Esophagus squamous epithelium (tissue), 5 donors: ENCODE measurements at places on chromosomes 3 and 15.

DNA sequence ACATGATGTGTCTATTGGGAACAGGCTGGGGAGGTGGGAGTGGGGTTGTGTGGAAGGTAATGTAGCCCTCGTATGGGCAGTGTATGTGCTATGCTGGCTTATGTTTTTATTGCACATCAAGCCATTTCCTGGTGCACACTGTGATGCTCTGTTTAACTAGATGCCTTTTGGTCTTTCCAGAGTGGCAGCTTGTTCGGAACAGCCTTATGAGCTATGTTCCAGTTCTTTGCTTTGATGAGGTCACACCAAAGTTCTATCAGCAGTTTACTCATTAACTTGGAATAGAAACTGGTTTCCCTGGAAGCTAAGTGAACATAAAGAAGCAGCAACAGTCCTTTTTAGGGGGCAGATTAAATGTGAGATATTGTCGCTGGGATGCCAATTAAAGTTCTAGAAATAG, 133.9 kb downstream of the DIPK2A start:
- DNase-seq, result no peak

- DNase-seq, result no peak
These were observed 63.8 kb upstream of the EPHB3 start for GRCh38 chr3:184497804-184498203.

GRCh38 chr3:134761213-134761612, 33.8 kb upstream of the EPHB1 start:
- DNase-seq, result no peak

GRCh38 chr3:153818338-153818737, 302.9 kb upstream of the ARHGEF26 start:
- DNase-seq, result no peak

GRCh38 chr15:91469632-91470567, 369.8 kb downstream of the SV2B start:
- no peak for DNase-seq

- DNase-seq, result no peak
These were observed 289.1 kb upstream of the CRBN start for GRCh38 chr3:3468596-3468995.

- no peak for DNase-seq
These were observed 8.0 kb downstream of the DNAJA4 start for GRCh38 chr15:78272316-78272715.

- no peak for DNase-seq
These were observed 6.9 kb downstream of the CNOT10 start for GRCh38 chr3:32691847-32692246.

GRCh38 chr3:150636258-150636657, 33.1 kb downstream of the SELENOT start:
- no peak for DNase-seq

- no peak for DNase-seq
These were observed 119.3 kb downstream of the GLDN start for GRCh38 chr15:51460796-51461195.

DNA sequence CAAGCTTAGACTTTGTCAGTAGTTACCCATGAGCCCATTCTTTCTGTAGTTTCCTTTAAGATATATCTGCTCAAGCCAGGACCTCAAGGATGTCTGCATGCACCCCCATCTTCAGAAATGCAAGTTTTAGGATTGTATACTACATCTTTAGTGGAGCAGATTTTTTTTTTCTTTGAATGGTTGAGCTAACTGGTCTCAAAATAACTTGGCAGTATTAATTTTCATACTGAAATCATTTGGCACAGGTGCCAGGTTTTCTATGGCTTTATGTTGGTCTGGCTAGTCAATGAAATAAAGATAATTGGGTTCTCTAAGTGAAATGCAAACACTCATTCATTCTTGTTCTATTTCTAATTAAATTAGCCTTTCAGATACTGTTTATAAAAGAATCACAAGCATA, 108.9 kb downstream of the ATG7 start:
- DNase-seq, result no peak

DNA sequence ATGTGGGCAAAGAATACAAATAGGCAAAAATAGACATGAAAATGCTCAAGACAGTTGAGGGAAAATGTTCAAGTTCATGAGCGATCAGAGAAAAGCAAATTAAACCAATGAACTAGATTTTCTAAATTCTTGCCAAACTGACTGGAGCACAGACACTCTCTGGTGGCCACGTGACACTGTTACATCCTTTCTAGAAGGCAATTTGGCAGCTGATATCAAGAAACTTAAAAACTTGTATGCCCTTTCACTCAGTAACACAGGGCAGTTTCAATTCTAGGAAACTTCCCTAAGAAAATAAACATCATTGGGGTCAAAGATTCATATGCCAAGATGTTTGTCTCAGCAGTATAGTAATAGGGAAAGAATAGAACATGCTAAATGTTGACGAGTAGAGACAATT, 52.2 kb downstream of the ABHD5 start:
- DNase-seq, result no peak

- DNase-seq, result no peak
These were observed 604.3 kb upstream of the CFAP20DC start for GRCh38 chr3:59654123-59654479.
